Inflammatory macrophage treated with lipopolysaccharide for 4 hours (primary cell): ENCODE measurements at places on chromosomes 6 and 20.

DNA sequence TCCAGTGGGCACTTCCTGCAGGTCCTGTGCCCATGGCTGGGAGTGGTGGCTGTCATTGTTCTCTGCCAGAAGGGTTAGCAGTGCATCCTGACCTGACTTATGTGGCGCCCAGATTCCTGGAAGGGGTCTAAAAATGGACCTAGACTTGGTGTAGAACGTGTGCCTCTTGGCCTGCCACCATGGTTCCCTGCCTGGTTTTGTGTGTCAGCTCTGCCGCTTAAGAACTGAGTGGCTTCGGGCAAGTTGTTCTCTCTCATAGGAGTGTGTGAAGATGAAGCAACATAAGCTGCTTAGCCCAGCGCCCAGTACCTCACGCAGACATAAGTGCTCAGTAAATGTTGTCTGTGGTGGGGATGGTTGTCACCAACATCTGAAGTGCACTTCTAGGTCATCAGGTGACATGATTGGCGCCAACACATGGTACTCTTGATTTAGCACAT is 52.1 kb downstream of the PTPN1 start:
- DNase-seq = no peak

- peak; percentile 90 for DNase-seq
These were observed 130.0 kb upstream of the SGK1 start for GRCh38 chr6:134447883-134448387.

GRCh38 chr20:47642624-47643023 is 140.9 kb downstream of the NCOA3 start:
- no peak for DNase-seq

- no peak for DNase-seq
These were observed 96.3 kb downstream of the TRERF1 start for GRCh38 chr6:42355416-42355815.

DNA sequence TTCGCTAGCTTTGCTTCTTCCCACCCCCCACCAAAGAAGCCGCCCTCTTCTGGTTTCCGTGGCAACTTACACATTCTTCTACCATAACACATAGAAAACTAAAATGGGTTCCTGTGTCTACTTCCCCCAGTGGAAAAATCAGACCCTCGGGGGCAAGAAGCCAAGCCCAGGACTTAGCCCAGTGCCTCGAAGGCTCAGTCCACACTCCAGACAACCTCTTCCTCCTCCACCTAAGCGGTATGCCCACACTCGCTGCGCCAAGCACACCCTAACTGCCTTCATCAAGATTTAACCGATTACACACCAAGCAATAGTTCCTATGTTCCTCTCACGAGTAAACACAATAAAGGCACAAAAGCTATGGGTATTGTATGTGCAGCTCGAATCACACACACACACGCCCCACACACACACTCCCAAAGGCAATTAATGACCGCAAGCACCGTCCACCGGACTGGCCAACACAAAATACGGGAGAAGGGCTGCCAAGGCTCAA is 537 bp downstream of the PPIL4 start:
- peak; percentile 67 for DNase-seq

DNA sequence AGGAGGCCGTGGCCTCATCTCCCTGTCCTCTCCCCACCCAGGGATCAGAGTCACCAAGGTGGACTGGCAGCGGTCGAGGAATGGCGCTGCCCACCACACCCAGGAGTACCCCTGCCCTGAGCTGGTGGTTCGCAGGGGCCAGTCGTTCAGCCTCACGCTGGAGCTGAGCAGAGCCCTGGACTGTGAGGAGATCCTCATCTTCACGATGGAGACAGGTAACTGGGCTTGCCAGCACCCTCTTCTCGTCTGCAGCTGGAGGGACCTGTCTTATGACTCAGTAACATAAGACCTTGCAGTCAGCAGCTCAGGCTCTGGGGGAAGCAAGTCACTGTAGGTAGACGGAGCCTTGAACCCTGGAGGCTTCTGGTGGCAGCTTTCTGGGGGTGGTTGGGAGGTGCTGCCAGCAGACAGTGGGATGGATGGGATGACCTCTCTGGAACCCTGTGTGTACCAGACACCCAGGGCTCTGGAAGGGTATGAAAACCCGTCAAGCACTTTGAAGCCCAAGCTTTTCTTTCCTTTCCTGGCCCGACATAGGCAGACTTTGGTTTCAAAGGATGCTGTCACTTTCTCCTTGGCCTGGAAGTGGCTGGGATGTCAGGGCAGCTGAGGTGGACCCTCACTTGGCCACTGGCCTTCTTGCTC is 13.8 kb downstream of the TGM6 start:
- DNase-seq = no peak

DNA sequence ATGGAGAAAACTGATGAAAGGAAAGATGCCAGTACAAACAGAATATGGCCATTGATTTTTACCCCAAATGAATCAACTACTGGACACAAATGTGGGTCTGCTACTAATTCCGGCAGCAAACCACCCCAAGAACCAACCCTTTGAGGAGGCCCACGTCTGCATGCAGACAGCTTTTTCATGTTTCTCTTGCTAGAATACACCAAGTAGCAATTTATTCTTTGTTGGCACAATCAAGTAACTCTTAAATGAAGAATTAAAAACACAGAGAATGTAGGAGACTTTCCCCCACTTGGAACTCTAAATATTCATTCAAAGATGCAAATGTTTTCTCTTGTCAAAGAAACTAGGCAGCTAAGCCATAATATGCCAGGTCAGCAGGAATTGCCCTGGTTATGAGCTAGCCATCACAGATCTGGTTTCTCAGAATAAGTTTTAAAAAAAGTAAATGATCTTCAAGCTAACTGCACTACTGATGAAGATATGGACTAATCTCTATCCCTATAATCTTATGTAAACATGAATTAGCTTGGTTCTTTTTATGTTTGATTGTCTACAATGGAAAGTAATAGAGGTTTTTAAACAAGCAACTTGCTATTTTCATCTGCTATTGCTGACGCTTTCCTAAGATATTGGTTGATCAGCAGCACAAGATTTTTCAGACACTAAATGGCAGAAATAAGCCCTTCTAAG is 163.1 kb upstream of the THEMIS start:
- DNase-seq = no peak

- DNase-seq = peak; percentile 80
These were observed 71.2 kb upstream of the PTPN1 start for GRCh38 chr20:50438986-50439407.

DNA sequence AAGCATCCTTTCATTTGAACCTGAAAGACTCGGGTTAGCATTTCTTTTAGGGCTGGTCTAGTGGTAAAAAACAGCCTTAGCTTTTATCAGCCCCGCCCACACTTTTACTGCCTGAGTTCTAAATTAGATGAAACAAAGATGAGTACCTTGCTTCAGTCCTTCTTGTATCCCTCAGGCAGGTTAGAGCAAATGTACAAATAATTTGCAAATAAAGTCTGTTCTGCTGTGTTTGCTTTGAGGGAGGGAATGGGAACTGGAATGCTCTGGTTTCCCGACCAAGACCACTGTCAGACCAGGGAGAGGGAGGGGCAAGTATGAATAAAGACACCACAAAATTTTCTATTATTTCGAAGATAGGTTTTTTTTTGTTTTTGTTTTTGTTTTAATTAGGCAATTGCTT is 85.5 kb upstream of the FLRT3 start:
- DNase-seq = no peak

GRCh38 chr6:40755046-40755681 is 168.0 kb upstream of the LRFN2 start:
- DNase-seq = no peak

- DNase-seq = no peak
These were observed 128.7 kb upstream of the TSHZ2 start for GRCh38 chr20:52843425-52843824.

GRCh38 chr6:111238464-111239119 is 151.3 kb downstream of the SLC16A10 start:
- peak; percentile 71 for DNase-seq

- no peak for DNase-seq
These were observed 14.1 kb downstream of the NFATC2 start for GRCh38 chr20:51528263-51529027.

DNA sequence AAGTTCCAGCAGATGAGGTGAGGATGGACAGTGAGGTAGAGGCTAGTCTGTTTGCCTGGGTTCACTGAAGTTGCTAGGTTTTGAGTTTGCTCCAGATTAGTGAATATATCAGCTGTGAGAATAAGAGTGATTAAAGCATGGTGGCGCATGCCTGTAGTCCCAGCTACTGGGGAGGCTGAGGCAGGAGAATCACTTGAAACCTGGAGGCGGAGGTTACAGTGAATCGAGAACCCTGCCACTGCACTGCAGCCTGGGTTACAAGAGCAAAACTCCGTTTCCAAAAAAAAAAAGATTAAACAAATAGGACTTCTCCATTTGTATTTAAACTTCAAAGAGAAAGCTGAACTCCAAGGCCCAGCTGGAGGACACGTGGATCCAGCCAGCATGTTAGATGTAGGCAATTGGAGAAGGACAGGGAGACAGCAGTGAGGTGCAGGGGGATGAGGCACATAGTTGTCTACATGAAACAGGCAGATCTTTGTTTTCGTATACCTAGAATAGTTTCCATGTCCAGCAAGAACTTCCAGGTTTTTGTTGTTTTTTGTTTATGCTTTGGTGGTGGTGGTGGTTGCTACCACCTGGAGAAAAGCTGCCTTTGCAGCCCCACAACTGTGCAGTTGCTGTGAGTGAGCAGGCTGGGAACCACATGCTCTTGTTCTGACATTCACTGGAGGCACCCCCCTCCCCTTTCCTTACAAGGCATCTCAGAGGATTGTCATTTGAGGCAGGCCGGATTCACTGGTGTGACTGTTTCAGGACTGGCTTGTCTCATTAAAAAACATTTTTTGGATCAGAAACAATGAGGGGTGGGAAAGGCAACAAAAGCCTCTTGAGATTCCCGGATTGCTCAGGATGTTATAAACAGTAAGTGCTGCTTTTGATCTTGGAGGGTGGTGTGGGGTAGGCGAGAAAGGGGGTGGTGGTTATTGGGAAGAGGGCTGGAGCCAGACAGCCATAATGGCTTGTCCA is 72.3 kb downstream of the JARID2 start:
- DNase-seq = no peak

DNA sequence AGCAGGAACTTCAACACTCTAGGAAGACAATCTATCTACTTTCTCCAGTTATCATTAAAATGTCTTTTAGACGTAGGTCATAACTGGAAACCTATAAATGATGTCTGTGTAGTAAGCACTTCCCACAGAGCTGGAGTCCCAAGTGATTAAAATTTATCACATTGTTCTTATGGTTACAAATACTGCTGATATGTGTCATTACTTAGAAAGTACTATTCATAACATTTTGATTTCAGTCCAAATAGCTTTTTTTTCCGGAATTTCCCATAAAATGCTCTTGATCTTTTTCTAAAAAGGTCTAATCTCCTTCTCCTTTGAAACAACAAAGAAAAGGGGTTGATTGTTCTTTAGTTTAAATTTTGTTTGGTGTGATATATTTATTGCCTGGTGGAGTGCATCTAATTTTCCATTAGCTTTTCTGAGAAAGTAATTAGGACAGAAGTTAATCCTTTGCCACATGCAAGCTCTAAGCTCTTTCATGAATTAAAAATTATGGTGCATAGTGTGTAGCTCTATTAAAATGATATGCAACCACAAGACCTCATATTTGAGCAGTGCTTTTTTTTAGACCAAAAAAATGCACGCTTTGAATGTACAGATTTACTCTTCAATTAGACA is 132.7 kb upstream of the TCF21 start:
- no peak for DNase-seq

- DNase-seq = no peak
These were observed 150.2 kb downstream of the LPA start for GRCh38 chr6:160513836-160514235.

DNA sequence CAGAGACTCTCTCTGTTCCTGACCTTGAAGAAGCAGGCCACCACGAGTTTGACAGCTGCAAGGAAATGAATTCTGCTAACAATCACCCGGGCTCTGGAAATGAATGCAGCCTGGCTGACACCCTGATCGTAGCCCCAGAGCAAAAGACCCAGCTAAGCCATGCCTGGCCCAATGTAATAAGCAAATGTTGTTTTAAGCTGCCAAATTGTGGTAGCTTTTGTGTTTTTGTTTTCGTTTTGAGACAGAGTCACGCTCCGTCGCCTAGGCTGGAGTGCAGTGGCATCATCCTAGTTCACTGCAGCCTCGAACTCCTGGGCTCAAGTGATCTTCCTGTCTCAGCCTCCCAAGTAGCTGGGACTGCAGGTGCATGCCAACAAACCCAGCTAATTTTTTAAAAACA is 3.3 kb upstream of the OXT start:
- DNase-seq = no peak

- DNase-seq = peak; percentile 19
These were observed 69.6 kb upstream of the ADGRF1 start for GRCh38 chr6:47111685-47112084.

DNA sequence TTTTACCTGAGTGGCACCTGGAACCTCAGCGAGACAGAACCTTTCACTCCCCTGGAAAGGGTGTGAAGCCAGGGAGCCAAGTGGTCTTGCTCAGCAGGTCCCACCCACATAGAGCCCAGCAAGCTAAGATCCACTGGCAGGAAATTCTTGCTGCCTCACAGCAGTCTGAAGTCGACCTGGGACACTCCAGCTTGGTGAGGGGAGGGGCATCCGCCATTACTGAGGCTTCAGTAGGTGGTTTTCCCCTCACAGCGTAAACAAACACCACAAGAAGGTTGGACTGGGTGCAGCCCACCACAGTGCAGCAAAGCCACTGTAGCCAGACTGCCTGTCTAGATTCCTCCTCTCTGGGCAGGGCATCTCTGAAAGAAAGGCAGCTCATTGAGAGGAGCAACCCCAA is 134.7 kb upstream of the RSPO3 start:
- no peak for DNase-seq

DNA sequence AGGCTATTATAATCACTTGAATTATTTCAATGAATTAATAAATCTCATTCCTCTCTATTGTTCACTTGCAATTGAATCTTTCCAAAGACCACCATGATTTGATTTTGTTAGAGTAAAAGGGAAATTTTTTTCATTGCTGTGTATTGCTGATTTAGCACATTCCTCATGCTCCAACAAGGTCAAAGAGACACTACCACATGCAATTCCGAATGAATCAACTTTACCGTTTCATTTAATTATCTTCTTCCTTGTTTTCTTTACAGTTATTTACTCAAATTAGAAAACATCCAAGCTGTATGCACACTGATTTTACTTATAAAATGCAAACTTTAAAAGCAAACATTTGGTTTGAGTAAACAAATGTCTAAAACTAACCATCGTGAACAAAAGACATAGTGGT is 967 bp downstream of the KIAA0408 start:
- no peak for DNase-seq

DNA sequence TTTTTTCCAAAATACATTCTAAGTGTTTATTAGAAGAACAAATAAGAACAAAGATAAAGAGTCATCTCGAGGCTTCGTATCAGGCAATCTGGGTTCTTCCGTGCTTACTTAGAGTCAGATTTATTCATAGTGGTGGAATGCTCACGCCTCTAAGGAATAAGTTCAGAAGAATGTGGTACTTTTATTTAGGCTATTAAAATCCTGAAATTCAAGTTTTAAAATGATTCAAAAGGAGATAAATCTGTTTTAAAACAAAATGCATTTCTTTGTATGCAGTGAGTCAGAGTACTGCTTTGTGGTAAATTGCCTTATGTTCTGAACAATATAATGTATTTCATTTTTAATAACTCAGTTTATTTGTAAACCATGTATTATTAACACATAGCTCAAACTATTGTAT is 89.1 kb downstream of the FUT9 start:
- DNase-seq = no peak
